ENCODE measurements at places on chromosomes 3 and 15.
A peak's percentile ranks its signal among the peaks of the same experiment; 100 is the strongest.

GRCh38 chr3:55408193-55408826 lies 78.8 kb downstream of the WNT5A start:
- no peak for DNase-seq

DNA sequence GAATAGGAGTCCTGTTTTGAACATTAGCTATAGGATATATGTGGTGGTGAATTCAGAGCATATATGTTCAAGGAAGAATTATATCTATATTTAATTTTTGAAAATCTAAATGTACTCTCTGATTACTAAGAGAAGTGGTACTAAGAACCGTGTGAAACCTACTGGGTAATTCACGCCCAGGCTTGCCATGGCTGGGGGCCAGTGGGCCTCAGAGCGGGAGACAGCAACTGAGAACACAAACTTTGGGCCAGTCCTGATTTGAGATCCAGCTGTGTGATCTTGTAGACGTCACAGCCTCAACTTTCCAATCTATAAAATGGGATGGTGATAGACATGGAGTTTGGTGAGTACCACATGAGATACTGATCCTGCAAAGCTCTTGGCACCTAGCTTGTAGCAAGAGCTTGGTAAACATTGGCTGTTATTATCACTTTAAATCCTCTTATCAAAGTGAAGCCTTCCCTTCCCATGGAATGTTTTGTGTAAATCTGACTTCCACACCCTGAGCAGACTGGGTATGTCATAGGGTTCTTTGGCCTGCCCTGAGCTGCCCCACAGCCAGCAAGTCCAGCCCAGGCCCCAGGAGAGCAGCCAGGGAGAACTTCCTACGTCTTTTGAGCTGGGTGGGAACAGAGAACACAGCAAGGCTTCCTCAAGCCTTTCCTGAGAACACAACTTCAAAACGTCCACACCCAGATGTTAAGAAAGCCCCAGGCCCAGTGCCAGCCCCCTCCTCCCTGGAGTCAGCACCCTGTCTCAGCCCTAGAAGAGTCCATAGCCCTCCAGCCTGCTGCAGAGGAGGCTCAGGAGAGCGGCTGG lies 8.2 kb upstream of the PAQR5 start:
- DNase-seq: no peak

- no peak for DNase-seq
These were observed 30.1 kb downstream of the PLOD2 start for GRCh38 chr3:146130881-146131371.

GRCh38 chr3:141894524-141895176 lies 18.2 kb downstream of the ATP1B3 start:
- DNase-seq: no peak

DNA sequence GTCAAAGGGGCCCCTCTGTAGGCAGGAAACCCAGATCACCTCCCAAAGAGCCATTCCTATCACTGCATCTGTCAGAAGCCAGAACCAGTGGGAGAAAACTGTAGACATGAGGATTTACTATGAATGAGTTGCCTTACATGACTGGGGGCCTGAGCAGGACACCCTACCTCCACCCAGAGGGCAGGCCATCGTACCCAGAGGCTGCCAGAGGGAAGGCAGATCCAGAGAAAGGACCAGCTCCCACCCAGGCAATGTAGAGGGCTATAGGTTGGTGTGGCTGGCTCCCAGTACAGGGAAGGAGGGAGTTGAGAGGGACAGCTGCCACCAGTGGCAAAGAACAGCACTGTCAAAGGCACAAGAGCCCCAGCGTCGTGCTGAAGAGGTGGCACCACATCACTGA lies 233.2 kb downstream of the OCA2 start:
- DNase-seq: no peak

GRCh38 chr3:117435506-117435905 lies 725.9 kb downstream of the TUSC7 start:
- DNase-seq: no peak

- no peak for DNase-seq
These were observed 316.0 kb downstream of the CLSTN2 start for GRCh38 chr3:140250945-140251344.

GRCh38 chr3:11576453-11576852 lies 67.3 kb downstream of the VGLL4 start:
- no peak for DNase-seq

GRCh38 chr15:101539930-101540329 lies 50.4 kb upstream of the PCSK6 start:
- DNase-seq: no peak

GRCh38 chr3:58867621-58868020 lies 182.2 kb downstream of the CFAP20DC start:
- DNase-seq: no peak

GRCh38 chr3:11671648-11672100 lies 28.0 kb upstream of the VGLL4 start:
- no peak for DNase-seq

DNA sequence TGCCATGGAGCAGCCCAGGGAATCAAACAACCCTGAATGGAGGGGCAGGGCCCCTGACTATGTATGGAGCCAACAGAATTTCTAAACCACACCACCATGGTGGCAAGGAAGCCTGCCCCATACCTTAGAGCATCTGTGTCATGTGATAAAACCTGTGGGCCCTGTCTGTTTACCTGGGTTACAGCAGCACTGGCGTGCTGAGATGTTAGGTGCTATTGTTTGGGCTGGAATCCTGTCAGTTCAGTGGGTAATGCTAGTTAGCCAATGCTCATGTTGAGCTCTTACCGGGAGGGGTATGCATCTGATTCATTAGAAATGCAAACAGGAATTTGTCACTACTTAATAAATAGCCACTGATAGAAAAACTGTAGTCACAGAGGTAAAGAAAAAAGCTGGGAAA lies 63.5 kb upstream of the ETV5 start:
- DNase-seq: no peak

DNA sequence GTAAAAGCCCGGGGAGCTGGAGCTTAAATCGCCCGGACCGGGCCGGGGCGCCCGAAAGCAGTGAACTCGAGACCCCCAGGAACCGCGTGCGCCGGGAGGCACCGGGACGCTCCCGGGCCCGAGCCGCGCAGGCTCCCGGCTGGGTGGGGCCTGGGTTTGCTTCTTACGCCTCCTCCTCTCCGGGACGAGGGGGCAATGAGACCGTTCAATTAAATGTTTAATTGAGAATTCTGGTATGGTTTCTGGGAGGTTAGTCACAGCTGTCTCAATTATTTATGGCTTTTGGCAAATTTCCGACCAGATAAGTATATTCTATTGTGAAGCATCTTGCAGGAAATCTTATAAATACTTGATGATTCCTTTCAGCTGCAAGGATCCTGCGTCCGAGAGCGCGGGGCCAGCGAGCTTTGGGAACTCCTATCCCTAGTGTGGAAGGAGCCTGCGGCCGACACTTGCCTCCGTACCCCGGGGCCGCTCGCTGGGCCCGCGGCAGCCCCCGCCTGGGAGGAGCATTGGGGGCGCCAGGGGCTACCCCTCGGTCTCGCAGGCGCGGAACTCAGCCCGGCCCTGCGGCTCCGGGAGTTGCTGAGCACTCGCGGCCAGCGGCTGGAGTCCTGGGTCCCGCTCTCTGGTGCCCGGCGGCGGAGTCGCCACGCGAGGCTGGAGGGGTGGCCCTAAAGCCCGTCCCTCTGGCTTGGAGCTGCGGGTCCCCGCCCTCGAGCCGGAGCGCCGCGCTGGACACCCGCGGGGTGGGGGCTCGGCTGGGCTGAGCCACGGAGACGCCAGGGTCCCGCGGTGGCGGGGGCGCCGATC lies 10.3 kb downstream of the ISL2 start:
- no peak for DNase-seq

DNA sequence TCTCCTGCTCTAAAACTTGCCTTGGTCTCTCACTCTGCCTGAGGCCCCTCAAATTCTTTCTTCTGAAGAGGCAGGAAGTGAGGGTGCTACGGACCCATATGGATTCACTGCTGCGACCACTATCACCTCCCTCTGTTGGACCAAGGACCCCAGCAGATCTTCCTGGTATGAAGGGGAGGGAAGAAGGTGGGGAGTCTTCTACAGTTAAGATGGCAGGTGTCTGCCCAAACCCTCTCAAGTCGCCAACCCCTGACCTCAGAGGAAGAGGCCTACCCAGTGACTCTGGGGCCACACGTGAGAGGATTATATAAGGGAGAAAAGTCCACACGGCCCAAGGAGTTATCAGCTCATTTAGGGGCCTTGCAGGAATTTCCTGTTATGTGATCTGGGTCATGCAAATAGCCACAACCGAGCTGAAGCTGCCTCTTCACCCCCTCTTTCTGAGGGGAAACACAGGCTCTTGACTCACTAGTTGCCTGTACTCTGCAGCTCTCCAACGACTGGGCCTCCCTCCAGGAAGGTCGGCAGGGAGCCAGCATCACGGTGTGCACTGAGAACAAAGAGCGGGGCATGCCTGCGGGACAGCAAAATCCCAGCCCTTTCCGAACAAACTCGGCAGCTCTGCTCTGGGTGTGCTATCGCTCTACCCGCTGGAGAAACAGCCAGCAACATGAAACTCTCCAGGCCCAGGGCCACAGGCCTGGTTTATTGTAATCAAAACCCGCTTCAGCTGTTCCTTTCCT lies 116.0 kb downstream of the XXYLT1 start:
- DNase-seq: no peak

GRCh38 chr3:42613462-42613861 lies 13.0 kb downstream of the NKTR start:
- DNase-seq: no peak

GRCh38 chr3:88713233-88713691 lies 394.2 kb upstream of the EPHA3 start:
- DNase-seq: peak; percentile 33

- DNase-seq: no peak
These were observed 185.5 kb downstream of the SATB1 start for GRCh38 chr3:18239674-18240073.

DNA sequence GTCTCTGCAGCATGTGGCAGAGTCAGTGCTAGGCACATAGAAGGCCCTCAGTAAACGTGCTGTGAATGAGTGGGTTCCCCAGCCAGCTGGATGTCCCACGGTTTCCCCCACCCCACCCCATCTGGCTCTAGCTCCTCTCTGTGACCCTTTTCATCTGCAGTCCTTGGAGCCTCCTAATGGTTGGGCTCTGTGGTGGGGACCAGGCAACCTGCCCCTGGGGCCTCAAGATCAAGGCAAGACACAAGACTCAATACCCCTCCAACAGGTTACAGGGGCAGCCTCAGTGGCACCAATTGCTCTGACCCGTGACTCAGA lies 17.1 kb upstream of the CYP11A1 start:
- no peak for DNase-seq

DNA sequence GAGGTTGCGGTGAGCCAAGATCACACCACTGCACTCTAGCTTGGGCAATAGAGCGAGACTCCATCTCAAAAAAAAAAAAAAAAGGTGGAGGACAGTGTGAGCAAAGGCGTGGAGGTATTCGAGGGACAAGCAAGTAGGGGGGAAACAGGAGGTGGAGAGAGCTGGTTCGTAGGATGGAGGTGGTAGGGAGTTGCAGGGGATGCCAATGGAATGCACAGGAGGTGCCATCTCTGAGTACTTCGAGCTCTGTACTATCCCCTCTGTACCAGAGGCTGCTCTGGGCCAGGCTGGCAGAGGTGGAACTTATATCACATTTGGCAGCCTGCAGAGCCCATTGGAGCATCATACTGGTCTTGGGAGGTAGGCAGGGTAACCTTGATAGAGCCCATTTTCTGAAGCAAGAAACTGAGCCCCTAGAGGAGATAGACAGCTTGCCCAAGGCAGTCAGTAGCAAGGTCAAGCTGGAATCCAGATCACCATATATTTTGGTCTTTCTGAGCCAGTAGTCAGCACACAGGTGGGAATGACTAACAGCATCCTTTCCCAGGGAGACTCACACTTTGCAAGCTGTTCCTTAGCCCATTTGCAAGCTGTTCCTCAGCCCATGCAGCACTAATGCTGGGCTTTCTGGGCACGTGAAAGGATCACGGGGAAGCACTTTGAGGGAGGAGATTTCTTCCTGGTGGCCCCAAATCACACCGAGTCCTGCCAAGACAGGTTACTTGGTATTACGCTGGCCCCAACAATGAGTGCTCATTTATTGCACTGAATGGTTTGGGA lies 9.2 kb upstream of the CCDC33 start:
- DNase-seq: no peak

GRCh38 chr15:101250873-101251829 lies 697 bp downstream of the CHSY1 start:
- no peak for DNase-seq

GRCh38 chr3:62585861-62586260 lies 212.5 kb upstream of the FEZF2 start:
- no peak for DNase-seq

DNA sequence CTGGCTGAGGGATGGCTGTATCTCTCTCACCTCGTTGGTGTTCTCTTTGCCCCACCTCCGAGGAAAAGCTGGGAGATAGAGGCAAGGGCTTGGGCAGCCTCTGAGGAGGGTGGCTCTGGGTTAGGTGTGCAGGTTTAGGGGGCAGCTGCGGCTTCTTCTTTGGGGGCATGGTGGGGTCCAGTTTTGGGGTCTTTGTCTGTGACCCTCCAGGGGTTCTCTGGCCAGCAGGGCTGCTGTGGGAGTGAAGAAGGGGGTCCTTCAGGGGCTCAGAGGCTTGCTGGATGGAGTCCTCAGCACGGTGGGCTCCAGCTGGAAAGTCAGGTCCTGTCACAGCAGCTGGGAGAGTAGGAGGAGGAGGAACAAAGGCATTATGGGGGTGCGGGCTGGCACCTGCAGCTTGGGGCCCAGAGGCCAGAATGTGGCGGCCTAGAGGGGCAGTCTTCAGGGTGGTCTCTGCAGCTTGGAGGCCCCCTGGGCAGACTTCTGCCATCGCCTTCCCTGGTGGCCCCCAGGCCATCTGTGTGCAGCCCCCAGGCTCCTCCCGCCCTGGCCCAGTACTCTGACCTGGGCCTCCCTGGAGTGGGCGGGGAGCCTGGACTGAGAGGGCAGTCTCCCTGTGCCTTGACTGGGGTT lies 7.0 kb downstream of the XIRP1 start:
- DNase-seq: no peak

DNA sequence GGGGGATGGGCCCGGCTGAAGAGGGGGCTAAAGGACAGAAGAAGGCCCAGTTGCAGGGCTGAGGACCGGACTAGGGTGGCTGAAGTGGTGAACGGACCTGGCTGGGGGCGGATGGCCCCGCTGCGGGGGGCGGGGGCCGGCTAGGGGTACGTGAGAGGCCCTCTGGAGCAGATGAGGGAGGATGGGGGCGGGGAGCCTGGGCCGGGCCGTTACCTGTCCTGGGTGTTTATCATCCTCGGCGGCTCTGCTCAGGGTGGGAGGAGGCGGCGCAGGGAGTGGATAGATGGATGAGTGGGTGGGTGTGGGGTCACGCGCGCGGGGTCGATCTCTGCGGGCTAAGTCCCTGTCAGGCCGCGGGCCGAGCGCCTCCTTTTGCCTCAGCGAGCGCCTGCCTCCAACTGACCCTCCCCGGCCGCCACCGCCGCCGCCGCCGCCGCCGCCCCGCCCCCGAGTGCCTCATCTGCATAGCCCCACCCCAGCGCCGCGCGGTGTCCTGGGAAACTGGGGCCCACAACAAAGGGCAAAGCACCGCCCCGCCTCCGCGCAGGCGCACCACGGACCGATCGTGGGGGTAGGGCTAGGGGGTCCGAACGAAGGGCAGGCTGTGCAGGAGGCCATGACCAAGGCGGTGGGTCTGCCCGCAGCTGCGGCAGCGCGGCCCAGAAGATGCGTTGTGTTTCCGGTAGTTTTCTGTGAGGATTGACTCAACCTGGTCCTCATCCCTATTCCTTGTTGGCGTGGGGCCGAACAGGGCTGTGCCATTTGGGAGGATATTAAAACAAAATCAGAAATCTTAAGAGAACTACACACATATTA lies 72.4 kb downstream of the RBPMS2 start:
- DNase-seq: peak; percentile 23

GRCh38 chr3:16056217-16056616 lies 118.3 kb upstream of the GALNT15 start:
- DNase-seq: no peak

Data from keratinocyte (primary cell).